Occipital lobe (tissue), 3 donors: ENCODE measurements at places on chromosomes 16 and 17.
A peak's percentile ranks its signal among the peaks of the same experiment; 100 is the strongest.

DNA sequence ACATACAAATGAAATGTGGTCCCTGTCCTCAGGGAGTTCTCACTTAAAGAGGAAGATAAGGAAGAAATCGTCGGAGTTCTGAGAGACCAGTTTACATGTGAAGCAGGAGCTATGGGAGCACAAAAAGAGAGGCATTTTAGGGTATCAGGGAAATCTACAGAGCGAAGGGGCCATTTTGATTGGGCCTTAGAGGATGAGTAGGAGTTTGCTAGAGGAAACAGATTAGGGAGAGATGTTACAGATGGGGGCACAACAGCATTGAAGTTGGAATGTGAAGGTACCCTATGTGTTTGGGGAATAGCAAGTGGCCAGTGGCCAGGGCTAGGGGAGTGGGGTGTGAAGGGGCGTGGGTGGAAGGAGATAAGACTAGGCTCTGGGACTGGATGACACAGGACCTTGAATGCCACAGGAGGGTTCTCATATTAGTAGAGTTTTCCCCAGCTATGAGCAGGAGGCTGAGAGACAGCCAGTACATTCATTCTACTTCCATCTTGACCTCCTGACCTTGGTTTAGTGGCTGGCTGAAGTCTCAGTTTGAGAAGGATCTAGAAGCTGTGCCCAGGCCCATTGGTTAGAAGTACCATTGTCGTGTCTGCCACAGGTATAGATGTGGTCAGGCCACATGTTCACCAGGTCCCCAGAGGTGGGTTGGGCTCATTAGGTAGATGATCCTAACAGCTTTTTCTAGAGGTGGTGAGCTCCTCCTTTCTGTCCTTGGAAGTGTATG is 34.8 kb downstream of the CPNE2 start:
- DNase-seq: no peak

GRCh38 chr16:27340654-27341053 is 26.9 kb downstream of the IL4R start:
- no peak for DNase-seq

- DNase-seq: no peak
Measured at GRCh38 chr17:40520991-40521453, 19.6 kb upstream of the TNS4 start.

DNA sequence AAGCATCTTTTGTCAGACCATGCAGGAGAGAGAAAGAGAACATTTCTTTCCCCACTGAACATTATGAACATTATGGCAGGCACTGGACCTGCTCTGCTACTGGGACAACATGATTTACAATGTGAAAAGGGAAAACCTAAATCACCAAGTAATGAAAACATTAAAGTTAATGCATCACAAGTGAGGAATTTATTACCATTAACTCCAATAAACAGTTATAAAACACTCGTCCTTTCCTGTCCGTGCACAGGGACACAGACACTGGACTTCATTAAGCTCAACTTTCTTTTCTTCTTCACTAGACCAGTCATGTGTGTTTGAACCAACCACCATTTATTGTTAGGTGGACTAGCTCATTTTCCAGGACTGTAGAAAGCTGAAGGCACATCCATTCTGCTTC is 95.4 kb downstream of the SNX11 start:
- no peak for DNase-seq

GRCh38 chr16:52113533-52114183 is 433.3 kb downstream of the TOX3 start:
- no peak for DNase-seq

- peak; percentile 33 for DNase-seq
Measured at GRCh38 chr17:7237761-7238419, 1.4 kb downstream of the PHF23 start.

DNA sequence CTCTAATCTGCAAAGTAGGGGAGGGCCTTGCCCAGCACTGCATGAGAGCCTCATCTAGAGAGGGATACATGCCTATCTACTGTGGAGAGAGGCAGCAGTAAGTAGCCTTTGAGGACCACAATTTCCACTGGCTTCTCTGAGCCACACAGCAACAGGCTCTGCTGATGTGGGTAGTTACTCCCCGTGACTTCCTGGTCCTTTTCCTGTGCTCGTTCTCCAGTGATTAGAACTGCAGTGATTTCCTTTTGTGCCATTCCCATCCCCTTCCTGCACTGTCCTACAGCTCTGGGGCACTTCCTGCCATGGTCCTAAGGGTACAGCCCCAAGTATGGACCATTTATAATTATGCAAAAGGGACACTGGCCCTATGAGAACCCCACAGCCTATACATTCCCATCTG is 3.0 kb downstream of the PLSCR3 start:
- no peak for DNase-seq

- no peak for DNase-seq
Measured at GRCh38 chr16:78762222-78762621, 662.8 kb downstream of the WWOX start.

DNA sequence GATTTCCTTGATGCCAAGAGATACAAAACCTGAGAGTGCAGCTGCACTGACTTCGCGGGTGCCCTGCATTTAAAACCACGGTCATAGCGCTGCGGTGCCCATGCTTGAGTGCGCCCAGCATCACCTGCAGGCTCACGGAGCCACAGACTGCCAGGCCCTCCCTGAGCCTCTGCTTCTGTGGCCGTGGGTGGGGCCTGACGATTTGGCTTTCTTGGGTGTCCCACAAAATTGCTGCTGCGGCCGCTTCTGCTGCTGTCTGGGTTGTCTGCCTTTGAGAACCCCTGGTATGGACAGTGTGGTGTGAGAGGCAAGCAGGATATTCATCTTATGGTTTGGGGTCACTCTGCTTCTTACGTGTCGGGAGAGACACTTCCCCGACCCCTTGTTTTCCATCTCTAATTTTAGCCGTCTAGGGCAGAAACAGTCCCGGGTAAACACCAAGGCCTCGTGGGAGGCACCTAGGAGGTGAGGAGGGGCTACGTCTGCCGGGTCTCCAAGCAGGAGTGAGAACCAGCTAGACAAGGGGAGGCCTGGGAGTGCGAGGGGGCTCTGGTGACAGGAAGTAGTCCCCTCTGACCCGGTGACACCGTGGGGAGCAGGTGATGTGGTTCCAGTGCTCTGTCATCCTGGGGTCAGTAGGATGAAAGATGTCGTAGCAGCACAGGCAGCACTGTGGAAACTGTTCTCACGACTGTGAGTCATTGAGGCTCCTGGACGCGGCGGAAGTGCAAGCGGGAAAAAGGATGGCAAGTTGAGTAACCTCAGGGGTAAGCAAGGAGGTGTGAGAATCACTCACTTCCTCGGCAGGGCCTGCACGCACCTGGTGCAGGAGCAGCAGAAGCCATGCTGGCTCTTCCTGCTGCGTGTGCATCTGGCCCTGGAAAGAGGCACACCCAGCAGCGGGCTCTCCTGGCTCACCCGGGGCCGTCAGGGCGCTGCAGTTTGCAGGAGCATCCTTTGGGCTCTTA is 176.3 kb downstream of the RPTOR start:
- DNase-seq: no peak

- no peak for DNase-seq
Measured at GRCh38 chr16:60989592-60989991, 1046.6 kb downstream of the CDH8 start.

DNA sequence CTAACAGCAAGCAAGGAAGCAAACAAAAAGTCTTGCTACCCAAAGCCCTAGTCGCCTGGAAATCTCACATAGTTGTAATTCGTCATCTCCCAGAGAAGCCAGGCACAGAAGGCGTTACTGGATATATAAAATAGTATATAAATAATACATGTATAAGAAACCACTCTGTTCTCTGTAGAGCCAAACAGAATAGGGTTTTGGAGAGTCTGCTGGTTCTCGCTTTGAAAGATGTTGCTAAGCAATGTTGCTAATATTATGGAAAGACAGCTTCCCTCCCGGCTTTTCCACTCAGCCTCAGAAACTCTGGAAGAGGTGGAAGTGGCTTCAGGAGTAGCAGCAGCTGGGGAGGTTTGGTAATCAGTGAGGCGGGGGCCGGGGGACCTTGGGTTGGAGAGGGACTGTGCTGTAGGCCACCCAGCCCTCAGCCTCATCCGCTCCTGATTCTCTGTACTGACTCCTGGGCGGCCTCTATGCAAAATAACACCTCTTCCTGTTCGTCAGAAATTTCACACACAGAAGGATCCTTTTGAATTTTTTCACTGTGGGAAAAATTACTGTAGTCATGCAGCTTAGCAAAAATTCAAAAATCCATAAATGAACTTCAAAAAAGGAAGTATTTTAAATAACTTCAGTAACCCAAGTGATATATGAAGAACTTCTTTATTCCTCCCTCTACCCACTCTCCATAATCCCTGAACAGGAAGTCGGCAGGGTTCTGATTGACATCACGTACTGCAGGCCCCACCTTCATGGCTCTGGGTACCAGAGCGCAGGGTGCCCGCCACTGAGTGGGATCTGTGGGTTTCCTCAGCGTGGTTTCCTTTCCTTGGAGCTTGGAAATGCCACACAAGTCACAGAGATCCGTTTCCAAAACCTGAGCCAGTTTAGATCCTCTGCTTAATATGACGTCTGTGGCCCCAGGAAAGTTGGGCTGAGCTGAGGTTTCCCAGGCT is 51.4 kb downstream of the RAP1GAP2 start:
- no peak for DNase-seq

DNA sequence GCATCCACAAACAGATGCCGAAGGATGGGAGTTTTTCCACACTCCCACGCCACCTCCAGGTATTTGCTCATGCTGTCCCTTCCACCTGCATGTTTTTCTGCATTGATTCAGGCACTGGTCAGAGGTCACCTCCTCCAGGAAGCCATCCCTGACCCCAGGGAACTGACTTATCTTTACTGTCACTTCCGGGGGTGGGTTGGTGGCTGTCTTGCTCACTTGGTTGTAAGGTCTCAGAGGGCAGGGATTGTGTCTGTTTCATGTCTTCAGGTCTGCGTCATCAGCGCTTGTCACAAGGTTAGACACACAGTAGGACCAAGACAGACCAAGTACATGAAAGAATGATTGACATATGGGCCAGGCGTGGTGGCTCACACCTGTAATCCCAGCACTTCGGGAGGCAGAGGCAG is 1.9 kb upstream of the IL4R start:
- DNase-seq: no peak

DNA sequence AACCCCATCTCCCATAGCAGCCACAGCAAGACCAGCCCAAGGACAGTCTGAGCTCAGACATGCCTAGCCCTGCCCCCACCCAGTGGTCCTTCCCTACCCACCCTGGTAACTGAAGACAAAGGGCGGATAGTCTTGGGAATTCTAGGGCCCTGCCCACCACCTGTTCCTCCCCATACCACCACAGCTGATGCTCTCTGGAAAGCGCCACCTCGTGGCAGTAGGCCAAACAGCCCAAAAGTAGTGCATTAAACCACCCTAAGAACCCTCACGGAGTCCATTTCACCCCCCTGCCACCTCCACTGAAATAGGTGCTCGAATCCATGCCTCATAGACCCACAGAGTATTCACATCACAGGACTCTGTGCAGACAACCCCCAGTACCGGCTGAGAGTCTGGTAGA is 1021.4 kb downstream of the CDH8 start:
- no peak for DNase-seq

DNA sequence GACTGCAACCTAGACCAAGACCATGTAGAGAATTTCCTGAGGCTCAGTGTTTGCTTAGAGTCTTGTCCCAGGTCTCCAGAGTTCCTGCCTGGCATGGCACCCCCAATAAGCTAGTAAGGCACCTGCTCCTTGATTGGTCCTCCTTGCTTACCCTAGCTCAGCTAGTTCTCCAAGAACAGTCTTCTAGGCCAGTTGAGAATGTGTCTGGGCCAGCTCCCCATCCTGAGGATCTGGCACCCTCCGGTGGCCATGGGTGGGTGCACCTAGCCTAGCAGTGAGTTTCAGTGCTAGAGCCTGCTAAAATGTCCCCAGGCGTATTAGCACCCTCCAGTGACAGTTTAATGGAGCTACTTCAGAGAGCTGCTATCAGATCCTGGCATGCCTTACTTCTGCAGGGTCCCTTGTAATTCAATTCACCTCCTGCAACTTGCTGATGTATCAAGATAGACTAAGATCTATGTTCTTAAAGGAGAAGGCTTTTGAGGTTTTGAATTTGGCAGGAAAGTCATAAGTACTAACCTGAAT is 44.4 kb upstream of the MED13 start:
- DNase-seq: no peak

DNA sequence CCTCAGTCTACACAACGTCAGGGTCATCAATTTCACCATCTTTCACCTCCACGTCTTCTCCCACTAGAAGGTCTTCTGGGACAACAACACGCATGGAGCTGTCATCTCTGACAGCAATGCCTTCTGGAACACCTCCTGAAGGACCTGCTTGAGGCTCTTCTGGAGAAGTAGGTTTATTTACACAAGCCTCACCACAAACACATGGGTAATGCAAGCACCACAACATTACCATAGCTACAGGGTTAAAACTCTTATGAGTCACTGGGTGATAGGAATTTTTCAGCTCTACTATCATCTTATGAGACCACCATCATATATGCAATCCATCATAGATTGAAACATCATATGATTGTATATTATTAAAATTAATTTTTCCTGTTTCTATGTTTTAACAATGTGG is 215.4 kb downstream of the CHD9NB start:
- DNase-seq: no peak

- DNase-seq: no peak
Measured at GRCh38 chr16:11219178-11219577, 36.8 kb downstream of the SOCS1 start.

GRCh38 chr17:27247071-27247957 is 46.6 kb upstream of the WSB1 start:
- no peak for DNase-seq

GRCh38 chr17:77209330-77209748 is 68.6 kb downstream of the SEC14L1 start:
- no peak for DNase-seq

- DNase-seq: no peak
Measured at GRCh38 chr16:84223456-84223855, 16.4 kb downstream of the KCNG4 start.

DNA sequence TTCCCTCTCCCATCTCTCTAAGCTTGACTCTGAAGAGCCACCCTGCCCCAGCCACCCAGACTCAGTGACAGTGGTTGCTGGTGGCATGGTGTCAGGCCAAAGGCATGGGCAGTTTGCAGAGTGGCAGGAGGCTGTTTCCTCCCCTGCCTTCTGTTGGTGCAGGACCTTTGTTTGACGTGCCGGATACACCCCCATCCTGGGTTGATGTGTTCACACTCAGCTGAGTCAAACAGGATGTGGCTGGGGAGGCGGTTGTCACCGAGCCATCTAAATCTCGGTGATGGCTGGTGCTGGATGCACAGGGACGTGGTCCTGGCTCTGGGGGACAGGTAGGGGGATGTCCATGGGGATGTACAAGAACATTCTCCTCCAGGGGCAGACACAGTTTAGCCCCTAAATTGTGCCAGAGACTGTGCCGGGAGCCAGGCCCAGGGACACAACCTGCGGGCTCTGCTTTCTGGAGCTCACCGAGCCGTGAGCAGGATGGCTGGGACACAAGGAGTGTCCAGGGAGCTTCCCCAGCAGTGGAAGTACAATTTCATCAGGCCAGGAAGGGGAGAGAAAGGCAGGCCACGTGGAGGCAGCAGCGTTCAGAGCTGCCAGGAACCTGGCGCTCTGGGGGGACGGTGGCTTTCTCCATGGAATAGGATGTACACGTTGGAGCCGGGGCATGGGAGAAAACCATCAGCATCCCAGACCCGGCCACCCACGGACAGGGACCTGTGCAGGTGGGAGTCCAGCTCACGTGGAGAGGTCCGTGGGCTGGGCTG is 264.2 kb downstream of the SEC14L1 start:
- DNase-seq: peak; percentile 34
